AML-193 (cell line): ENCODE measurements at places on chromosomes 6 and 20.

DNA sequence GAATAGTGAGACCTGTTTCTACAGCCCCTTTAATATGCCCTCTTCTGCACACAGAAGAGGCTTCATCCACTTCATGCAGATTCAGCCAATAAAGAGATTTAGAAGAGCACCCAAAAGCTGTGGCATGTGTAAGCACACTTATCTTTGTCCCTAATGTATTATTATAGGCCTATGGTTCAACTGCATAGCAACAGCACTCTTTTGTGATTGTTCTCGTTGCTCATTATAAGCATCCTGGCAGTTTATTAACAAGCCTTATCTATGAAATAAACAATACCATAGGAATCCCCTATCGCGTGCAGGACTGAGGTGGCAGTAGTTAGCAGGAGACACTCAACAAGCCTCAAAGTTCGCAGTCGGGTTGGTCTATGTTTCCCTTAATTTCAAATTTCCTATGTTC lies 138.5 kb upstream of the BEND6 start:
- no peak for DNase-seq

DNA sequence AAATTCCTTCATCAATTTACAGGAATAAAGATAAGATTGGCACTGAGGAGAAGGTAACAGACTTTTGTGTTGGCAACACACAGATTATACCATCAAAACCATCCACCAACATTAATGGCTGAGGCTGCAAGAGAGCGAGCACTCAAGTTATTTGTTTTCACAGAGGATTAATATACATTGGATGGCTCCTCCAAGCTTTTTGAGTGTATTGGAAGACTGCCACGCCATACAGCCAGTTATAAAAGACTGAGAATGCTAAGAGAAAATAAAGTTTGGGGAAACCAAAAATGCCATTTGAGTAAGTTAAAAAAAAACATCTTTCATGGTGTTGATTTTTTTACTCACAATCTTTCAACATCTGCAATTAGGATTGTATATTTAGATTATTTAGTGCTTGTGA lies 973.8 kb upstream of the SLC35B3 start:
- DNase-seq = no peak

DNA sequence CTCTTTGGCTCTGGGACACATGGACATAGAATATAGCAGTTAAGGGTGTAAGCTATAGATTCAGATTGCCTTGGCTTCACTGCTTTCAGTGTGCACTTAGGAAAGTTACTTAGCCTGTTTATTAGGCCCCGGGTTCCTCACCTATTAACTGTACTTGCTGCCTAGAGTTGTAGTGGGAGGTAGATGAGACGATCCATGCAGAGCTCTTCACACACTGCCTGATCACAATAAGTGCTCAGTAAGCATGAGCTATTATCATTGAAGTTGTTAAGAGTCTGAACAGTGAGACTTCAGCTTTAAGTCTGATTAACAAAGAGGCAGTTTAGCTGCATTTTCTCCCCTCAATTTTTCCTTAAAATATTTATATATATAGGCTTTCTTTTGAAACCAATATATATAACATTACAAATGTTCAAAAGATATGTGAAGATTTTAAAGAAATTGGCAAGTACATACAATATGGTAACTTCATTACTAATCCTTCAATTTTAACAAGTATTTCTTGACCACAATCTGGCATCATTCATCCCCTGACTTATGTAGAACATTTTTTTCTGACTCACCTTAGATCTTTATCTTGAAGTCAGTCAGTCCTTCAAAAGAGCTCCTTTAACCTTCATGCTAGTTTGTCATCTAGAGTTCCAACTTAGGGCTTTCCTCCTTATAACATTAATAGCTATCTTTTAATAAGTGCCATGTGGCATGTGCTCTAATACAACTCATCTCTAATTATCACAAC lies 20.5 kb upstream of the SUPT3H start:
- no peak for DNase-seq

DNA sequence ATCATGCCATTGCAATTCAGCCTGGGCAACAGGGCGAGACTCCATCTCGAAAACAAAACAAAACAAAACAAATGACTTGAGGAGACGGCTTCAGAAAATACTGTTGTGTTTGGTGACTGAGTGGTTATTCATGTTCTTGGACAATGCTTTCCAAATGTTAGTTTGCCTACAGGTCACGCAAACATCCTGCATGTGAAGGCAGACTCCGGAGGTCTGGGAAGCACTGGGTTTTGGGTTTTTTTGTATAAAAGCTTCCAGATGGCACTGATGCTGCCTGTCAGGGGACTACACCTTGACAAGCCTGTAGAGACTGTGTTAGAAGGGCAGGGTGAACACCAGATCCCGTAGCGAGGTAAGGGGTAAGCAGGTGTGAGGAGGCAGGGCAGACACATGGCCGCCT lies 81.7 kb downstream of the THBS2 start:
- no peak for DNase-seq

DNA sequence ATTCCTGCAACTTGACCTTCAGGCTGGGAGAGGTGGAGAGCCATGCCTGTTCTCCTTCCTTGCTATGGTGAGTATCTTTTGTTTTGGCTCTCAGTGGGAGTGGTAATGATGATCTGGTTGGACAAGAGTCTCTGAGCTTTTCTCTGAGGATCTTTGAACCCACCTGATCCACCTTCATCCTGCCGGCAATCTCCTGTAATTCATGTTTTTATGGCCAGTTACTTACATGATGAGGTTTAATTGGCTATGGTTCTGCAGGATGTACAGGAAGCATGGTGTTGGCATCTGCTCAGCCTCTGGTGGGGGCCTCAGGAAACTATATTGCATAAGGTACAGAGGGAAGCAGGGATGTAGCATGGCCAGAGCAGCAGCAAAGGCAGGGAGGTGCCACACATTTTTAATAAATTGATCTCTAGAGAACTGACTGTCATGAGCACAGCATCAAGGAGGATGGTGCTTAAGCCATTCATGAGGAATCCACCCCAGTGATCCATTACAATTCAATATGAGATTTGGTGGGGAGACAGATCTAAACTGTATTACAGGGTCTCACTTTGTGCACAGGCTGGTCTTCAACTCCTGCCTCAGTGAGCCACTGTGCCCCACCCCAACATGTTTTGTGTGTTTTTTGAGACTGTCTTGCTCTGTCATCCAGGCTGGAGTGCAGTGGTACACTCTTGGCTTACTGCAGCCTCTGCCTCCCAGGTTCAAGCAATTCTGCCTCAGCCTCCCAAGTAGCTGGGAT lies 10.0 kb downstream of the HSPA1B start:
- peak; percentile 48 for DNase-seq

- DNase-seq = no peak
These were observed 169.4 kb downstream of the TRDN start for GRCh38 chr6:123467392-123467791.

GRCh38 chr6:108581932-108582475 lies 21.3 kb downstream of the FOXO3 start:
- no peak for DNase-seq

GRCh38 chr20:63125838-63126601 lies 89.9 kb downstream of the YTHDF1 start:
- no peak for DNase-seq

- DNase-seq = no peak
These were observed 8.8 kb downstream of the CDKAL1 start for GRCh38 chr6:20542927-20543602.

DNA sequence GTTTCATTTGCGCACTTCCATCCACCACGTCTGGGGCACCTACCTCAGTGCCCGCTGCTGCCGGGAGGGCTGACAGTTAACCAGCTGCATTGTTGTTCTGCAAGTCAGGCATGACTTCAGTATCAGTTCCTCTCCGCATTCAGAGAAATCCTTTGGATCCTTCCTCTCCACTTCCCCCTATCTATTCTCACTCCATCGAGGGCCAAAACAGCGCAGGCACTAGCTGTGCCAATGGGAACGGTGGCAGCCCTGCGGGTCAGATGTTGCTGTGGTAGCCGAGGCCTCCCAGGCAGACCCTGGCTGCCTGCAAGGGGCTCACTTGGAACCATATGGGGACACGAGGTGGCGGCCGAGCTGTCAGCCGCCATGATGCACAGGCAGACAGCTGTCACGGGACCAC lies 64.2 kb upstream of the INSM1 start:
- no peak for DNase-seq

GRCh38 chr20:41669708-41670263 lies 51.6 kb upstream of the CHD6 start:
- peak; percentile 1 for DNase-seq

- DNase-seq = no peak
These were observed 35.6 kb upstream of the LAMP5 start for GRCh38 chr20:9478771-9479170.

DNA sequence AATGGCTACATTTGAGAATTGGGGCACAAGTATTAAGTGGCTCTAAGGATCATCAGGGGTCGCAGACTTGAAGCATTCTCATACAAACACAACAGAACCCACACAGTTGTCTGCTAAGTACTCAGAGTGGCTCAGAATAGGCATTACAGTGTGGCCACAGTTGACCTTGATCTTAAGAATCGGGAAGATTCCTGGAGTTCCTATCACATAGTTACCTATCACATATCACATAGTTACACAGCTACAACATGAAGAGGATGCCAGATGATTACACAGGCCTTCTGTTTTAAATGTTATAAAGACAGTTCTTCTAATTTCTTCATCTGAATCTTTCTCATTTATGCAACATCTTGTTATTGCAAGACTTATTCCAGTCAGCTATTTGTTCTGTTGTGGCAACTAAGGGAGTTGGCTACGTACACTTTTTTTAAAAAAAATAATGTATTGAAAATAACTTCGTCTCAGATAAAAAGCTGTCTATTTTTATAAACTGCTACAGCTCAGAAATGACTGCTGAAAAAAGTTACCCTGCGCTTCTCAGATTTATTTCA lies 129.0 kb downstream of the REV3L start:
- no peak for DNase-seq

GRCh38 chr20:46102940-46103339 lies 13.2 kb upstream of the NCOA5 start:
- DNase-seq = no peak

DNA sequence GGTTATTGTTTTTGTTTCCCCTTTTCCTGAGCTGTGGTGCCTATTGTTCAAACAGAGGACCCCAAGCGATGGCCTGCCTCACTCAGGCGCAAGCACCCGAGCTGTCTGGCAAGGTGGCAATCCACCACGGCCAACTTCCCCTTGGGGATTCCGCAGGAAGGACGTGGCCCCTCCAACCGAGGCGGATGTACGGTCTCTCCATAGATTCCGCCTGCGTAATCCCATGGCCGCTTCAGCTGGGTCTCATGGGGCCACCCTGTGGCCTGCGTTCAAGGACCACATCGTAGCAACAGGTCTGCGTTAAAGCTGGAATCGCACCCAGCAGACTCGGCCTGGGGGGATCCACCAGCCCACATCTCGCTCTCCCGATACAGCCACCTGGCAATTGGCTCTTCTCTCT lies 79.9 kb downstream of the CEBPB start:
- no peak for DNase-seq

DNA sequence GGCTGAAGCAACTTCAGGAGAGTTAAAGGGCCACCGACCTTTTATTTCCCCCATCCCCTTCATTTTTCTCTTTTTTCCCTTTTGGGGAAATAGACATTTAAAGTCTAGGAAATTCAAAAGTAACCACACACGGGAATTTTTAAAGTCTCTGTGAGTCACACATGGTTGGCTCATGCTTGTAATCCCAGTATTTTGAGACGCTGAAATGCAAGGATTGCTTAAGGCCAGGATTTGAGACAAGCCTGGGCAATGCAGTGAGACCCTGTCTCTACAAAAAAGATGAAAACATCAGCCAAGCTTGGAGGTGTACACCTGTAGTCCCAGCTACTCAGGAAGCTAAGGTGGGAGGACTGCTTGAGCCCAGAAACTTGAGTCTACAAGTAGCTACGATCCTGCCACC lies 34.2 kb downstream of the KATNA1 start:
- no peak for DNase-seq

- DNase-seq = no peak
These were observed 109.5 kb upstream of the HSF2 start for GRCh38 chr6:122289762-122290539.

DNA sequence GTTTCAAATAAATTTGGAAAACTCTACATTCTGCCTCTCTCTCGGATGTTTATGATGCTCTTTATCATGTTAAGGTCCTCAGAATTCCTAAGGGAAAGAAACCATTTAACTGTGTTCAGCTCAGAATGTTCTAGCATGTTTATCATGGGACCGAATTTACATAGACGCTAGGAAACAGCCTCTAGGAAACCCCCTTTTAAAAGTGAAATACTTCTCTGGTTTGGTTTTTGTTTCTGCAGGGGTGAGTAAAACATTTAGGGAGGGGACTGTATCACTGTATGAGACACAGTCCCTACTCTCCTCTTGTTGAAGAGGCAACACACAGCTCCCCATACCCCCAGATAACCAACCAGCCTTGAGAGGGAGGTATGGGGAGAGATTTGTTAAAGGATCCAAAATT lies 267.6 kb upstream of the SUPT3H start:
- DNase-seq = no peak

- DNase-seq = no peak
These were observed 138.4 kb upstream of the STXBP5 start for GRCh38 chr6:147065786-147066185.

- no peak for DNase-seq
These were observed 773 bp downstream of the SMAP1 start for GRCh38 chr6:70668499-70668812.

DNA sequence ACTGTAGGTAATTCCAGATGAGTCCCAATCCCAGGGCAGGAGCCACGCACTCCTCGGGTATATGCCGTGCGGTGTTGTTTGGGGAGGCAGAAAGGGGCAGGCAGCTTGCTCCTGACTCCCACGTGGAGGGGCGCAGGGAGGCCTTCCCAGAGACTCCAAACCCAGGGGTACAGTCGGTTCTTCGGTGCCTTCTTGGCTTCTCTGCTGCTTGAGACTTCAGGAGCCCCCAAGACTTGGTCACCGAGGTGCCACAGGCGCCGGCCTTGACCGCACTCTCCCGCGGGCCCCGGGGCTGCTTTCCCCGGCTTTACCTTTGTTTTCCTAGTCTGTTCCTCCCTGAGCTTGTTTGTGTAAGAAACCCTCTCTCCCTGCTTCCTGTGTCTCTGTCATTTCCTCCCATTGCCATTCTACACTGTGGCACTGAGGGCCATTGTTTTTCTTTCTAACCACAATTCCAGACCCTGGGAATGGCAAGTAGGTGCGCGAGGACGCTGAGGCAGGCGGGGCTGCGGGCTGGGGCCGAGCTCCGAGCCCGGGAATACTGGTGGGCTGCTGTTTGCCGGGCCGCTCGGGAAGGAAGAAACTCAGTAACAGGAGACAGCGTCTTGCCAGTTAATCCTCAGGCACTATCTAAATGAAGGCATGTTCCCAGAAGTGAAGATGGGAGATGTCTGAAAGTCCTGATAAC lies 215.6 kb upstream of the HEY2 start:
- DNase-seq = no peak
